DMS 273 treated with DMSO at 0.1 percent for 48 hours (cell line): ENCODE measurements at places on chromosomes 13 and 19.

DNA sequence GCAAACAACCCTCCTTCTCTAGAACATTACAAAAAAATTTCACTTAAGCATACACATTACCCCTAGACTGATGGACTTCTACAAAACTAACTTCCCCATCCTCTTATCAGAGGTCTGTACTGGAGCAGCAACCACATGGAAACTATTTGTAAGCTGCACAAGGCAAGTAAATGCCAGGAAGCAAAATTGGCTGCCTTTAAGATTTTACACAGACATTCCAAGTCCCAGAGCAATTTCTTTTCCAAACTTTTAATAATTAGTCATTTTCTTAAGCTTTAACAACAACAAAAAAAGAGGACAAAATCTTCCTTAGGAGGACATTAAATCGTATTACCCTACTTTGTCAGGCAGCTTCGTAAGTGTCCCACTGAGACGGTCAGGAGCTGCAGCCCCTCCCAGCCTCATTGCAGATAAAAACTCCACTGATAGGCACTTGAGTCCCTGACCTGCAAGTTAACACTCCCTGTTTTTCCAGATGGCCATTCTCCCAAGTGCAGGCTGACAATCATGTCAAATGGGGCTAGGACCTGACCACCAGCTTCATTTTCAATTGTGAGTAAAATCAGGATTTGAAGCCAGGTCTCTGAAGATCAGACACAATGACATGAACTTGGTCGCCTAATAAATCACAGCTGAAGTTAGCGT, 680.1 kb downstream of the DIAPH3 start:
- DNase-seq, result no peak

- no peak for DNase-seq
Measured at GRCh38 chr13:80577926-80578670, 237.2 kb upstream of the SPRY2 start.

GRCh38 chr13:40194224-40194806, 472.1 kb downstream of the FOXO1 start:
- no peak for DNase-seq

- DNase-seq, result no peak
Measured at GRCh38 chr13:71605744-71606143, 261.3 kb downstream of the DACH1 start.

- no peak for DNase-seq
Measured at GRCh38 chr13:78033509-78033908, 114.9 kb upstream of the EDNRB start.

GRCh38 chr19:57803594-57804325, 11.0 kb downstream of the ZNF552 start:
- DNase-seq, result no peak

DNA sequence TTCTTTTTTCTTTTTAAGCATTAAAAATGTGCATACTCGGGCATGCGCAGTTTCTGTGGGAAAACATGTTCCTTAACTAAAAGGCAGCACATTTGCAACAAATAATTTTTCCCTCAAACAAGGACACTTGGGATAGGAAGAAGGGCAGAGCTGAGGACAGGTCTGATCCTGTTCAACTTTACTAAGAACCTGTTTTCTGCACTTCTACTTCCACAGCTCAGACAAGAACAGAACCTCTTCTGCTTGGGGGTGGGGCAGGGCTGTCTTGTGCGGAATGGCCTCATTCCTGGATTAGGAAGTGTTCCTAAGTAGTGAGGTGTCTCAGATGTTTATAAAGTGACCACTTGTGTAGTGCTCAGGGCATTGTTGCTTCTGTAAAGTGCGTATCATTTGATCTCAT, 18.3 kb downstream of the SAFB start:
- DNase-seq, result no peak
